ENCODE measurements at places on chromosomes 1 and 21.
A peak's percentile ranks its signal among the peaks of the same experiment; 100 is the strongest.

DNA sequence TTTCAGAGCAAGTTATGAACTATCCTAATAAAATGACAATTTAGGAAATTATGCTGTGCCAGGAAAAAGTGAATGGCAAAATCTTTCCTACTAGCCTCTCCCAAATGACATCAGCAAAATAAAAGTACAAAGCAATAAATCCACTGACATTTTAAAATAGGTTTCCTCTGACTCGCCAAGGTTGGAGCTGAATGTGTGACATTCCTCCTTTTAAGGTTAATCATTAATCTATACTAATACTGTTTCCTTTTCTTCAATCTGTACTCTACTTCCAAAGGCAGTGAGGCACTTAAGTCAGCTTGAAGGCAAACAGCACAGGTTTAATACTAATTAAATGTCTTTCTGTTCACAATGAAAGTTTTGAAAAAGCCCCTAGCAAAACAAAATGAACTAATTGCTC lies 15.7 kb downstream of the RNF19B start:
- DNase-seq: no peak

DNA sequence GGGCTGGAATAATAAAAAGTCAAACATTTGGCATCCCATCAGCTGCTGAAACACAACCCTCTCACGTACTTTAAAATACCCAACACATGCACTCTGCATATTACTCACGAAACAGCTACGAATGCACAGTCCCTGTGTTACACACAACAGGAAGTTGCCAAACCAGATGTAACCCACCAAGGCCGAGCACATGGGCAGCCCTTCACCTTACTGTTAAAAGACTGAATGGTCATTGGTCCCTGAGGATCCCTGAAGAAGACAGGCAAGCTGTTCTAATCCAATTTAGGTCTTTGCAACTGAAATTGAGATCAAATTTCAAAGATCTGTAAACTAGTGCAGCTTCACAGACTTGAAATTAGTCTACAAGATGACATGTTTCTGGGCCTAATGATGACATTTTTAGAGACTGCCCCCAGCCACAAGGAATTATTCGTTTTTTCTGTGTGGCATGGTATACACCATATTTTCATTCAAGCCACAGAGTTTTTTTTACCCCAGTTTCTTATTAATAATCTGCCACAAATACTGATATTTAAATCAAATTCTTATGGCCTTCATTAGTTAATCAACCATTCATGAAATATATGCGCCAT lies 25.6 kb upstream of the IER5 start:
- no peak for DNase-seq

GRCh38 chr1:95532335-95532734 lies 298.3 kb downstream of the RWDD3 start:
- no peak for DNase-seq

GRCh38 chr1:85935234-85935633 lies 221.3 kb downstream of the COL24A1 start:
- no peak for DNase-seq

- no peak for DNase-seq
Measured at GRCh38 chr1:243546457-243546856, 290.6 kb downstream of the SDCCAG8 start.

DNA sequence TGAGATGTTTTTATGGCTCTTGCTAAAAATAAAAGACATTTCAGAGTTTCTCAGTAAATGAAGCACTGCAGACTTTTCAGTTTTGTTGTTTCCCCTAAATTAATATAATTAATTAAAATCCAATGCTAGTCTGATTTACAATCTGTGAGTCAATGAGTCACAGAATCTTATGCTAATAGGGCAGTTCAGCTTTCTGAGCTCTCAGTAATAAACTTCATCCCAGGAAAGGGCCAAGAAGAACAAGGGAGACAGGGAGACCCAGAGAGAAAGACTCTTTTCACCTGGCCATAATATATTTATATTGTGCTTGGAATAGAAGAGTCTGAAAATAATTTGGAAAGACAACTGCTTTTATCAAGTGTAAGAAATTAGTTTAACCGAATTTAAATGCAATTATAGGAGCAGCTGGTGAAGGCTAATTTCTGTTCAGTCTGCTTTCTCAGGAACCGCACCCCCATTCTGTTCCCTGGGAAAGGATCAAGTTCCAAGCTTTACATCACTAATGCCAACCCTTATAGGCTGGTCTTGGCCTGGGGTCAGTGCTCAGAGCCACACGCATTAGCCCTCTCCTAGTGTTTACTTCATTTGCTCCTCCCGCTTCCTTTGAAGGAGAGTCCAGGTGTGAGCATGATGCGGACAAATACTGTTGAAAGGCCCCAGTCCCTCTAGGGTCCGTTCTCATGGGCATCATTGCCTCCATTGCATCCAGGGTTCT lies 145.6 kb downstream of the ZBTB18 start:
- no peak for DNase-seq

GRCh38 chr1:113929750-113930498 lies 800 bp downstream of the HIPK1 start:
- DNase-seq: peak; percentile 76

DNA sequence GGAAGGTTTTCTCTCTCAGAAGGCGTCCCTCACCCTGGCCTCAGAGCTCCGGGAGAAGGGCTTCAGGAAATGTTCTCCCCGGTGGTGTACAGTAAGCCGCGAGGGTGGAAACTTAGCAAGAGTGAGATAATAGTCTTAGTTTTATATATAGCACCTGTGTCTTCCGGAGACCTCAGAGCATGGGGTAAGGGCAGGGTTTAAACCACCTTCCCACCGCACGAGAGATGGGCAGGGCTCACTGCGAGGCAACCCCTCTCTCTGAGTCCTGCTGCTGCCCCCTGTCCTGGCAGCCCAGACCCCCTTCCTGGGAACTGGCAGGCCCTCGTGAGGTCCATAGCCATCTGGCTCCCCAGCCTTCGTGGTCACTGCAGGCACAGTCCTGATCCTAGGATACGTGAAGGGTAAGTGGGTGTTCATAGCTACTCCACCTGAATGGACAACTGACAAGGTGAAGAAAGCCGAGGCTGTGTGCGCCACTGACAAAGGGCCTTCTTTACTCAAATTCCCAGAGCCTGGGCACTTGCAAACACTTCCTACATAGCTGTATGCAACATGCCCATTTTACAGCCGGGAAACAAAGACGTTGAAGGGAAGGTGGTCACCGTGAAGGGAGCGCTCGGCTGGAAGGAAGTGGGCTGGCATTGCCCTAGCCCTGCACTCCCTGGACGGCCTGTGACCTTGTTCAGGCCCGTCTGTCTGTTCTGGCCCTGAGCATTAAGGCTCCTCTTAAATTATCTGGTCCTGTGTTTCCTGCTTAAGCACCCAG lies 26.9 kb downstream of the ITPKB start:
- no peak for DNase-seq

- no peak for DNase-seq
Measured at GRCh38 chr1:99851850-99852454, 1.8 kb downstream of the AGL start.

GRCh38 chr1:201958348-201958747 lies 3.0 kb downstream of the TIMM17A start:
- no peak for DNase-seq

DNA sequence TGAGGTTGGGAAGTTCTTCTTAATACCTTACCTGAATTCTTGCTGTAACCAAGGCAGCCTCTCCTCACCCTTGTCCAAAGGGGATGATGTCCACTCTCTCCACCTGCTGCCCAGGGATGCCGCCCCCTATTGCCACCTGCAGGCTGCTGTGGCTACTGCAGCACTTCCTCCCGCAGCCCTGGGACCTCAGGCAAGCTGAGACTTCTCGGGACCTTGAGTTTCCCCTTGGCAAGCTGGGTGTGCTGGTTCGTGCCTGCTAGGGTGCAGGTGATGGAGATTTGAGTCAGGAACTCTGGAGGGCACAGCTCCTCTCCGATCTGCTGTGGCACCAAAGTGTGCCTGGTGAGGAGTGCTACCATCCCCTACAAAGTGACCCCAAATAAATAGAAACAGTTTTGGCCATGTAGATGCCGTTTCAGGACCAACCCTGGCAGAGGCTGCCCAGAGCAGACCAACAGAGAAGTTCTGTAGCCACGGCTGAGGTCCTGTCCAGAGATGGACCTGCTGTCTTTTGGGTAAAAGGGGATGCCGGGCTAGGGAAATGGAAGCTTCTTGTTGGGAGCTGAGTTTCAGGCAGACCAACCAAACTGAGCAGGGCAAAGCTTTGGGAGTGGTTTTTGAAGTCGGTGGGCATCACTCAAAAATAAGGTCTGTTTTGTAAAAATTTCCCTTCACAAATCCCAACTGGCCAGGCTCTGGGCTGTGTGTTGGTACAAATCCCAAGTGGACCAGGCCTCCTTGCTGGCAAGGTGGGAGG lies 31.7 kb downstream of the RUNX3 start:
- no peak for DNase-seq

DNA sequence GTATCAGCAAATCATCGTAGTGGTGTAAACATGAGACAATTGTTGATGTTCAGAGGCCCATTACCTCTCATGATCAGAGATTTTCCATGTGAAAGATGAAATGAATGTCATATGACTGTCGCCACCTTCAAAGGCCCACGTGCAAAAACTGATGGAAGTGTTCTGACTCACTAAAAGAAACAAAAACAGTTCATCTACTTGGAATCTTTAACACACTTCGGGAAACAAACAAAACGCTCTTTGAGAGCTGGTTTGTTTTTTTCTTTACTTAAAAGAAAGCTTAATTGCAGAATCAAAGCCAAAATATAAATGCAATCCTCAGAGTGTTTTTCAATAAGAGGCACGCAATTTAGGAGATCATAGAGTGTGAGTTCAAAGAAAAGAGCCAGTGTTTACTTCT lies 100.8 kb downstream of the PLPPR4 start:
- DNase-seq: no peak

GRCh38 chr1:154661110-154661509 lies 53.1 kb upstream of the ADAR start:
- DNase-seq: no peak

DNA sequence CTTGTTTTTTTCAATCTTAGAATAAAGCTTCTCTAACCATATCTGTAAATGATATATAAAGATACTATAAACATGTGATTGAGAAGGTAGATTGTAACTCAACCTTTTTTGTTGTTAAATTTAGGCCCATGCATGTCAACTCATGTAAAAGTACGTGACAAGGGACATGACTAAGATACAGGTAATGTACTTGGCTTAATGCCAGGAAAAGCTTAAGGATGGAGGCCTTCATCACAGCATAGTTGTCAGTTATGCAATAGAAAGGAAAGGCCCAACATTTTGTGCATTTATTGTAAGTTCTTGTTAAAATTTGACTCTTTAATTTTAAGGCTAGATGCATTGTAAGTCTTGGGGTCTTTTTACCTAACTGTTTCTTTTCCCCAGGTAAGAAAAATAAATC lies 305.1 kb downstream of the LTN1 start:
- DNase-seq: no peak

- peak; percentile 54 for DNase-seq
Measured at GRCh38 chr1:78240755-78241154, 195.0 kb downstream of the GIPC2 start.

DNA sequence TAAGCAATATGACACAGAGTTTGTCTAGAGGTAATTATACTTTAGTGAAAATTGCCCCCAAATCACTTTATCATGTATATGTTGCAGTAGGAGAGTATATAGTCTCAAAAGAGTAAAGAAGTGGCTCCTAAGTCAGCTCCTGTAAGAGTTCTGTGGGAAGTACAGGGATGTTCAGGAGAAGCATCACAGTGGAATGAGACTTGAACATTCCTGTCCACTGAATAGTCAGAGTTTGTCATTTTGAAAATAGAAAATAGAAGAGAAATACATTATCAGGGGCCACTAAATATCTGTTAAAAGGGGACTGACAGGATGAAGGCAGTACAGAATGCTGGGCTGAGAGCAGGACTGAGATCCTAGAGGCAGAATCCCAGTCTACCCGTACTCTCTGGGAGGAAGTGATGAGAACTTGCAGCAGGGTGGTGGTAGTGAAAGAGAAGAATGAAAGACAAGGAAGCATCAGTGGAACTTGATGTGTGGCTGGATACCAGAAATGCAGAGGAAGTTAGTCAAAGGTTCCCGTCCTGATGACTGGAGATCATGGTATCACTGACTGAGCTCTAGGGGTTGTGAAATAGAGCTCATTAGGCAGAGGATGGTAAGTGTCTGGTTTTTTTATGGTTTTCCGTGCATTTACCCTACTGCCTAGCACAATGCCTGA lies 153.4 kb downstream of the FMN2 start:
- no peak for DNase-seq

GRCh38 chr1:22436948-22437347 lies 14.7 kb upstream of the ZBTB40 start:
- no peak for DNase-seq

- DNase-seq: no peak
Measured at GRCh38 chr1:86460998-86461397, 7.7 kb upstream of the CLCA1 start.

DNA sequence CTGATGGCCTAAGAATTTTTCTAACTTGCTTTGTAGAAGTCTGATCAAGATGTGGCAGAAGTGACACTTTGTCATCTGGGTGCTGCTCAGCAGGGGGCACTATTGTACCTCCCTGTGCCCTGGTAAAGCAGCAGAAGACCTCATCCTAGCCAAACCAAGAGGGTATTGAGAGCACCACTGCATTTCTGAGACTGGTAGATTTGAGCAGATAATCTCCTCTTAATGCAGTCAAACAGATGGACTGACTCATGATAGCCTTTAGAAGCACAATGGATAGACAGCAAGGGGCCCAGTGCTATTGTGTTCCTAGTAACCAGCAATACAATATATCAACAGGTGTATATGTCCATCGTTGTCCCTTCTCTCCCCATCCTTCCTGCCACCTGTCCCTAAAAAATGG lies 5.7 kb downstream of the TPM3 start:
- no peak for DNase-seq

DNA sequence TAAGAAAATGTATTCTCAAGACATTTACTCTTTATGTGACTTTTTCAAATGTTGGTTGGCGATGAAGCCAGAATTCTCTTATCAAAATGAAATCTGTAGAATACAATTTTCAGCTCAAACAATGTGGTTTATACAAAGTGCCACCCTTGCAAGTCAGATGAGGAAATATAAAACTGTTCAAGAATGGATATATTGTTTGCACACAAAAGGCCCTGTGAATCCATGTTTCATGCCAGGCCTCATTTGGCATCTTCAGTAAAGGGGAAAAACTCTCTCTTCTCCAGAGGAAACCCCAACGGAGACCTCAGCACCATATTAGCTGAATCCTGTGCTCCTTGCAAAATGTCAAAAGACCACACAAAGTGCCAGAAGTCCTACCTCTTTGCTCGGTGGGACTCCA lies 310.4 kb downstream of the RRAGC start:
- DNase-seq: no peak

GRCh38 chr1:6275826-6276782 lies 15.2 kb upstream of the GPR153 start:
- DNase-seq: peak; percentile 90

GRCh38 chr1:220300442-220301121 lies 28.3 kb upstream of the RAB3GAP2 start:
- peak; percentile 82 for DNase-seq

DNA sequence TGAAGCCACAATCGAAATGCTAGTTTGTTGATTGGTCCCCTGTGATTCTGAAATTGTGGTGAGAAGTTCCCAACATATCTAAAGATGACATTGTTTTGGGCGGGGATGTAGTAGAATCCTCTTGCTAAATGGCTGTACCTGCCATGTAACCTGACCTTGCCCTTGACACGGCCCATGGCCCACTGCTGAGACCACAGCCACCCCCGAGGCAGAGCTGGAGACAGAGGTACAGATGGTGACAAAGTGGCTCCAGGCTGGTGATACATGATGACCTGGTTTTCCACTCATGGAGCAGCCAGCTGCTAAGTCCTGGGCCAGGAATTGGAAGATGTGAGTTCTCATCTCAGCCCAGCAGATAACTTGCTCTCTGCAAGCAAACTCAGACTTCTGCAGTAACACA lies 226.5 kb downstream of the FOXD2 start:
- DNase-seq: no peak

Data from left hindlimb (tissue), 1 donor.